ENCODE measurements at places on chromosomes 12 and 14. TPM values are rescaled to one million over a fixed set of nuclear protein-coding genes. Genes with fewer than 3 reads are reported as not detected.

GRCh38 chr14:99435327-99435726 is 45.3 kb downstream of the SETD3 start:
- no peak for DNase-seq

Gene CLEC9A
- polyA plus RNA-seq = not detected

Gene ATP23
- polyA plus RNA-seq = 25.8 TPM

Gene FAM181A
- polyA plus RNA-seq = not detected

Gene MYF6
- polyA plus RNA-seq = not detected

Gene BEGAIN
- polyA plus RNA-seq = 0.60 TPM

Gene CHST11
- 2.1 TPM for polyA plus RNA-seq

DNA sequence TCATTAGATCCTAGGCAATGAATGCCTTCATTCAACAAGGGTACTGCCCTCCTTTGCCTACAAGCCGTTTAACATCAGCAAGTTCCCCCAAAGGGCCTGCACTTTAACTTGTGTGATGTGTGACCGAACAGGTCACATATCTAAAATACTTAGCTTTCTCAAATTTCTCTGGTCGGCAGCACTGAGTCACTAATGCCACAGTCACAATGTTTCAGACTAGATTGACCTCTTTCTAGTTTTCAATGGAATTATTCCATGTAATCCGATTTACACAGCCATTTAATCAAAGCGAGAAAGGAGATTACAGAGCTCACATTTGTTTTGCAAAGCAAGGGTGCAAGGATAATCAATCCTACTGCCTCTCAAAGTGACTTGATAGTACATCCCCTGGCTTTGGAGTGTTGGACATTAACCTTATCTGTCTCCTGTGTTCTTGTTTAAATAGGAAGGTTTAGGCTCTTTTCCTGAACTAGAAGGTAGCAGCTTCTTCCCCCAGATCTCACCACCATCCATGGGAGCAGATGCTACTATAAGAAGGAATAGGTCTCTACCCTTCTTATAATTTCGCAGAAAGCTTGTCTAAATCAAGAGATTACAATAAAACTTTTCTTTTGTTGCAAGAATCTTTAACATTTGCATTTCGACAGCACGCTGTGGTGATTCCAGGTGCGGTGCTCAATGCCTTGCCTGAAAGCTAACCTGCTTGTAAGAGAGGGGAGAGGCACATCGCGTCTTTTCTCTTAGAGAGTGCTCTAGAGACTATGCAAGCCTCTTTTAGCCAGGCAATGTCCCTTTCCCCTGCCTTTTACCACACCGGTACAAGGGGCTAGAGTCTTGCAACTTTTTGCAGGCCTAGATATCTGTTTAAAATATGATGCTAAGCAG is 1.8 kb downstream of the KITLG start:
- DNase-seq = no peak

Gene CCDC77
- polyA plus RNA-seq = 6.5 TPM
